ENCODE measurements at places on chromosomes 3 and 15.

GRCh38 chr3:158770741-158771350 lies 31.0 kb upstream of the MFSD1 start:
- no peak for DNase-seq

DNA sequence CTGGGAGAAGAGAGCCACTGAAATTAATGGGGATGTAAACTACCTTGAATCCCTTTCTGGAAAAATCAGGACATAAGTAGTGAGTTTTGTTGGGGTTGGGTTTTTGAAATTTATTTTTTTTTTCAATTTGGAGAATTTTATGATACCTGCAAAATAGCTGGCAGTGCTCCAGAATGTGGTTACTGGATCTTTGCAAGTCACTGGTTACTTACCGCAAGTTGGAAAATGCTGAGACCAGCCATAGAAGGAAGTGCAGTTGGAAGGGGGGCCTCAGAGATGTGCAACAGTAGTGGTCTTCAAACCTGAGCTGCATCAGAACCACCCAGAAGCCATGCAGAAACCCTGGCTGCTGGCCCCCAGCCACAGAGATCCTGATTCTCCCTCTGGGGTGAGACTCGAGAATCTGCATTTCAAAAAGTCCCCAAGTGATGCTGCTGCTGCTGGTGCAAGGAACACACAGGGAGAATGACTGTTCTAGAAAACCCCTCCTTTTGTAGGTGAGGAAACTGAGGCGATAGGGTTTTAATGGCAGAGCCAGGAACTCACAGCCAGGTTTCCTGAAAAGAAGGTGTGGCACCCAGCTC lies 39.7 kb downstream of the SEMA5B start:
- DNase-seq, result no peak

- peak; percentile 93 for DNase-seq
Measured at GRCh38 chr15:42490671-42491538, at the start of gene ZNF106. Gene ZNF106, minus strand, starts transcription at chr15:42491141. Its CDS starts 18,852 bp downstream, at chr15:42472289.

GRCh38 chr15:77964193-77964592 lies 113.3 kb downstream of the TBC1D2B start:
- no peak for DNase-seq

DNA sequence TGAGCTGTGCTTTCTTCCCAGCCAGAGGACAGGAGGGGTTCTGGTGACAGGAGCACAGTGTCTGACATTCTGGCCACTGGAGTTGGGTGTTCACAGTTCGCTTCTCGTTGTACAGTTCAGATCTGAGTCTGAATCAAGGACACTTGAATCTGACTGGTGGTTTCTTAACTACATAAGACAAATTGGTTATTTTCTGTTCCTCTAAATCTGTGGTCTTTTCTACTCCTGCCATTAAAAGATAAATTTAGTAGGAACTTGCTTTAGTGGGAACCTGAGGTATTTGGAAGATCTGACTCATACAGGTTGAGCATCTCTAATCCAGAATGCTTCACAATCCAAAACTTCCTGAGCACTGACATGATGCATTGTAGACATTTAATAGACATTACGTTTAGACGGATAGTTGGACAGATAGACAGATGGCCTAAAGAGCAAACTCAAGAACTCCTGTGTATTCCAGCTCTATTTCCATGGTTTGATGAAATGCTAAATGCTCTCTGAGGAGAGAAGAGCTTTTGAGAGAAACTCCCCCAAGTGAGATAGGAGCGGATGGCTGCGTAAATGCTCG lies 71.0 kb downstream of the CCK start:
- no peak for DNase-seq

DNA sequence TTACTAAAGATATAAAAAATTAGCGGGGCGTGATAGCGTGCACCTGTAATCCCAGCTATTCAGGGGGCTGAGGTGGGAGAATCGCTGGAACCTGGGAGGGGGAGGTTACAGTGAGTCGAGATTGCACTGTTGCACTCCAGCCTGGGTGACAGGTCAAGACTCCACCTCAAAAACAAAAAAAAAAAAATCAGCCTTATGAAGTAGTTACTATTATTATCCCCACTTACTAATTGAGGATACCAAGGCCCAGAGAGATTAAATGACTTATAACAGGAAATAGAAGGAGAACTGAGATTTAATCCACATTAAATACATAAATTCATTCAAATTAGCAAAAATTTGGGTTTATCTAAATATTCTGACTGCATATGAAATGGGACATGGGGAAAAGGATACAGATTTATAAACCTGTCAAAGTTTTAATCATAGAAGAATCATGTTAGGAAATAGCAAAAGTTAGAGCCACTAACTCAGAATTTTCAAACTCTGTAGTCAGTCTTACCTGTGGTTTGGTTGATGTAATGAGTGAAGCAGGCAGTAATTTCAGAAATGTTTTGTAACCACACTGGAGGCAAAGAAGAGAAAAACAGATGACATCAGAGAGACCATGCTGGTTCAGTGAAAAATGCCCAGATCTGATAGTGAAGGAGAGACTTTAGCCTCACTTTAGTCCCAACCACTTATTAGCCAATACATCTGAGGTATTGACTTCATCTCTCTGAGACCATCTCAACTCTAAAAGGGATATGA lies 25.0 kb upstream of the ACAP2 start:
- DNase-seq, result peak; percentile 55

GRCh38 chr15:78850941-78851755 lies 21.5 kb upstream of the MORF4L1 start:
- no peak for DNase-seq

- DNase-seq, result no peak
Measured at GRCh38 chr3:44984335-44984734, 8.3 kb downstream of the EXOSC7 start.

- no peak for DNase-seq
Measured at GRCh38 chr15:65355173-65355987, 22.4 kb downstream of the IGDCC3 start.
